ENCODE measurements at places on chromosomes 1 and 21. TPM values are rescaled to one million over a fixed set of nuclear protein-coding genes. Genes with fewer than 3 reads are reported as not detected.

Gene TRIM46
- total RNA-seq, result 4.7 TPM

Gene CLIC6
- not detected for total RNA-seq

Gene PLA2G2A
- not detected for total RNA-seq

Gene S100A8
- not detected for total RNA-seq

Gene UBL4B
- not detected for total RNA-seq

Measured in dermis blood vessel endothelial cell (primary cell).